ENCODE measurements at places on chromosomes 1 and 21.

GRCh38 chr1:93813076-93813475 lies 65.9 kb downstream of the DNTTIP2 start:
- DNase-seq = no peak

DNA sequence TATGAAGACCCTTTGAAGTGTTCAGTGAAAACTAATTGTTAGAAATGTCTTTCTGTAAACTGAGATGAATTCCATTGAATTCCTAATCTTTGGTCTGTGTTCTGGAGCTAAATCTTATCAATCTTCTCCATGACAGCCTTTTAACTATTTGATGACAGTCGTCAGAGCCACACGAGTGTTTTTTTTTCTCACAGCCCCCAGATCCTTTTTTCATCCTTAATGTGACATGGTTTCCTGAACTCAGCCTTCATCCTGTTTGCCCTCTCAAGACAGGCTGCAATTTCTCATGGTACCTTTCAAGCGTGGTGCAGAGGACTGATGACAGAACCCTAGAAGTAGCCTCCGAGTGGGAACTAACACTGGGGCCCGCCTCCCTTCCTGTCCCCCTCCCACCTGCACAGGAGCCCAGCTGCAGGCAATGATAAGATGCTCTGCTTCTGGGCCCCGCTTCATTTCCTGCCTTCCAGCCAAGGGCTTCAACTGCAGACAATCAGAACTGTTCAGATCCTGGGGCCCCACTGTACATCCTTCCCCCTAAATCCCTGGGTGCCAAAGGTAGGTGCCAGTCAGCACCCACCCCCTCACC lies 114.6 kb upstream of the VAV3 start:
- DNase-seq = no peak

- no peak for DNase-seq
These were observed 1.3 kb downstream of the AGO3 start for GRCh38 chr1:35932158-35932636.

DNA sequence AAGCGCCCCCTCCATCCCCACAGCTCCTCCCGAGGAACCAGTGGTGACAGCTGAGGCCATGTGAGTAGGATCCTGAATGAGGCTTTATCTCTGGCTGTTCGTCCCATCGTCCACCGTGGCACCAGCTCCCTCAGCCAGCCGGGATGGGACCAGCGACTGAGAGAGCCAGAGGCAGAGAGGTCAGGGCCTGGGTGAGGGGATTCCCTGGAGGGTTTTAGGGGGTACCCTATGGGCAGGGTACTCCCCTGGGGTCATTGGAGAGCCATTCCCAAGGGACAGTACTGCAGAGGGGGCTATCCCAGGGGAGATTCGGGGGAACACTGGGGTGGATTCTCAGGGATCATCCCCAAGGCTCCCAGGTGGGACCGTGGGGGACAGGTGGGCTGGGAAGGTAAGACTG lies 2.4 kb downstream of the TMEM125 start:
- peak; percentile 82 for DNase-seq

GRCh38 chr1:221708076-221708571 lies 33.8 kb downstream of the DUSP10 start:
- DNase-seq = no peak

DNA sequence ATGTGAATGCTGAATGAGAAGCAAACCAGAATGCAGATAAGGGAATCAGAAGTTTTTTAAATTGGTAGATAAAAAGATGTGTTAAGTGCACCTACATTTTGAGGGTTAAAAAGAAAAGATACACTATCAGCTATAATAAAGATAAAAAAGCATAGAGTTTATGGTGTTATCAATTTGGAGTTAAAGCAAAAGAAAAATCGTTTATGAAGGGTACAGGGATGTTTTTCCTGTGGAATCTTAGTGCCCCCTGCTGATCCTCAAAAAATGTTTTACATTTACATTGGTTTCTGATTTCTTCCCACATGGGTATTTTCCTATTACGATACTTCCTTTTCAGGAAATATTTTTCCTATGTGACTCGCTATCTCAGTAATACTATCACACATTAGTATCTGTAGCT lies 293.5 kb downstream of the MRPL39 start:
- no peak for DNase-seq

GRCh38 chr1:34656731-34657130 lies 98.1 kb upstream of the GJB5 start:
- DNase-seq = no peak

DNA sequence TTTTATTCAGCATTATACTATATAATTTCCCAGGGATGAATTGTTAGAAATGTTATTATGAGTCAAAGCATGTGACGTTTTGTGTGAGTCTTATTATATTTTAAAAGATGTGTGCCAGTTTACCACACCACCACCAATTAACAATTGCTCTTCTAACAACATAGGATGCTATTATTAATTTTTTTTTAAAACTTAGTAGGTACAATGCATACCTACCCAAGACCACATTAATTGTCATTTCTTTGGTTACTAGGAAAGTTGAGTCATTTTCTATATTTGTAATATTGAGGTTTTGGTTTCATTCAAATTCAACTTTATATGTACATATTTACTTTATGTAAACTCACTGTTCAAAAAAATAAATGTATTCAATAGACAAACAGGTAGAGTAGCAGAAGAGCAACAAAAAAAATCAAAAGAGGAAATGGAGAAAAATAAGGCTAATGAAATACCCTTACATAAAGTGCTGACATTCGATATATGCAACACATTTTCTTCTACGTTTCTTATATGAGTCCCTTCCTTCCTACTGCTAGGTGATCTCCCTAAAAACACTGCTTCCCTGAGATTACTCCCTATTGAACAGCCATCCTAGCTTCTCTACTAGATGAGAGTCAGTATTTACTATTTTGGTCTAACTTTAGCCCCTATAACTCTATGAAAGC lies 9.6 kb downstream of the GCLM start:
- no peak for DNase-seq

DNA sequence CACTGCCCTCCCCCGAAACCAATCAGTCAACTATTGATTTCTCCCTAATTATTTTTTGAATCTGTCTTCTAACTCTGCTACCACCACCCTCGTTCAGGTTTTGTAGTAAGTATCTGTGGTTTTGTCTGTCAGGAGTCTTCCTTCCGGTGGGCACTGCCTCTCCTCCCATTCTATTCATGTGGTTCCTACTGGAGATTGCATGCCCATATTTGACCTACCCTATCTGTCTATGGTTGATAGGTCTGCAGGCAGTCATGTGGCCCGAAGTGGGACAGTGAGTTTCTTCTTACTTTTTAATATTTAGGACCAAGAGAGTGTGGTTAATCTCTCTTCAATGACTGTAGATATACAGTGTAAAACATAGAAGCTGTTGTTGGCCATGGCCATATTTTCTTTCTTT lies 17.8 kb upstream of the MAST2 start:
- DNase-seq = no peak

GRCh38 chr1:235854347-235854746 lies 12.4 kb downstream of the LYST start:
- no peak for DNase-seq

GRCh38 chr1:198132060-198132781 lies 24.6 kb upstream of the NEK7 start:
- no peak for DNase-seq

DNA sequence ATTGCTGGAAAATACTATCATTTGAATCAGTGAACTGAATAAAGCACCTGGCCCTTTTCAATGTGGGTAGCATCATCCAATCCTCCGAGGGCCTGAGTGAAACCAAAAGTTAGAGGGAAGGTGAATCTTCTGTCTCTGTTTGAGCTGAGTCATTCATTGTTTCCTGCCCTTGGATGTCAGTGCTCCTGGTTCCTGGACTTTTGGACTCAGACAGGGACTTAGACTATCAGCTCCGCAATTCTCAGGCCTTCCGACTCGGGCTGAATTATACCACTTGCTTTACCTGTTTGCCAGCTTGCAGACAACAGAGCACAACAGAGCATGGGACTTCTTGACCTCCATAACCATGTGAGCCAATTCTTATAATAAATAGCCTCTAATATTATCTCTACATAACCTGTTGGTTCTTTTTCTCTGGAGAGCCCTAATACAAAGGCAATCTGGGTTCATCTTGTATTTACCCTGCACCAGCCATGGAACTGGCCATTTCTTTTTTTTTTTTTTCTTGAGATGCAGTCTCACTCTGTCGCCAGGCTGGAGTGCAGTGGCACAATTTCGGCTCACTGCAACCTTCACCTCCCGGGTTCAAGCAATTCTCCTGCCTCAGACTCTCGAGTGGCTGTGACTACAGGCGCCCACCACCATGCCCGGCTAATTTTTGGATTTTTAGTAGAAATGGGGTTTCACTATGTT lies 19.2 kb upstream of the VASH2 start:
- no peak for DNase-seq

DNA sequence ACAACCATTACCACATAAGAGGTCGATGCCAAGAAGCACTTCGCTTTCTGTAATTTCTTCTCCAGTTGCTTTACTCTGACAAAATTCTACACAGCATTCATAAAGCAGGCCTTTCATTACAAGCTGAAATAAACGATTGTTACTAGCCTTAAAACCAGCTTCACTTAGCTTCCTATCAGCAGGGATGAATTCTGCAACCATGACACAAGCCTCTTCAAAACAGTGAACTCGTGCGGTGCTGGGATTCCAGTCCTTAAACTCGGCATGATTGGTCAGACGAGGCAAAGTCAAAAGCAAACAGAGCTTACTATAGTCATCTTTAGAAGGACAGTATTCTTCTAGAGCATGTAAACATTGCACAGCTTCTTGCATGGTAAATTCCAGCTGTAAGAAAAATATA lies 30.6 kb downstream of the WDR47 start:
- no peak for DNase-seq

GRCh38 chr1:234875328-234875952 lies 253.2 kb downstream of the TOMM20 start:
- no peak for DNase-seq

DNA sequence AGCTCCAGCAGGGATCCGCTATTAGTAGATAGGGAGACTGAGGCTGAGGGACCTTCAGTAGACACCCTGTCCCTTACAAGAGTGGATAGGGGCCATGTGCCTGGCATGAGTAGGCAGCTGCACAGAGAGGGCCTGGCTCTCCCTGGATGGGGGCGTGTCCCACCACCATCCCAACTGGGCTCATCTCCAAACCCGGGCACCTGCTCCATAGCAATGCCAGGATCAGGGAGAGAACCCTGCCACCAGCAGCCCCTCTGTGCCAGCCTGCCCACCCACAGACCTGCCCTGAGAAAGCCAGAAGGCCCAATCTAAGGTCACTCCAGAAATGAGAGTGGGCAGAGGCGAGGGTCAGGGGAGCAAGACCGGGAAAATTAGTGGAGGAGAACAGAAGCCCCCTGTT lies 121.3 kb downstream of the GRIK3 start:
- DNase-seq = no peak

DNA sequence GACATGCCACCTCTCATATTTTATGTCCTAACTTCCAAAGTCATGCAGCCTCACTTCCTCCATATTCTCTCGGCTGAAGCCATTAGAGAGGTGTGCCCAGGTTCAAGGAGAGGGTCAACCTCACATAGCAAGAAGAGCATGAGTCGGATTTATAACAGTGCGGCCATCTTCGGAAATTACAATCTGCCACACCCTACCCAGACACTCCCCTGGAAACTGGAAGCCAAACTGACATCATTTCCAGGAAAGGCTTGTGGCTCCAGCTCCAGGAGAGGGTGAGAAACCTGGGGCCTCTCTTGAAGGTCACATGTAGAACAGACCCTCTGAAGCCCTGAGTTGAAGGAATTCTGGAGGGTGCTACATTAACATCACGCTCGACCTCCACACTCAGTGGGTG lies 73.5 kb downstream of the RRAGC start:
- no peak for DNase-seq

- DNase-seq = no peak
These were observed 61.8 kb upstream of the PLD5 start for GRCh38 chr1:242586360-242586680.

DNA sequence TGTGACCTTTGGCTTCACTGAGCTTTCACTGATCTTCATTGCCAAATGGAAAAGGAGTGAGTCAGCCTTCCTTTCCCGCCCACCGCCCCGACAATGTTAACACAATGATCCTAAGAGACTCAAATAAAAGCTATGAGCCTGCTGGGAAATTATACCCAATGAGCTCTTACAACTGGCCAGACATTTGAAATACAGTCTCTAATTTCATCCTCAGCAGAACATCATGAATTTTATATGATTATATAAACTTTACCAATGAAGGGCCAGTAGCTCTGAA lies 252.5 kb downstream of the SIPA1L2 start:
- no peak for DNase-seq

DNA sequence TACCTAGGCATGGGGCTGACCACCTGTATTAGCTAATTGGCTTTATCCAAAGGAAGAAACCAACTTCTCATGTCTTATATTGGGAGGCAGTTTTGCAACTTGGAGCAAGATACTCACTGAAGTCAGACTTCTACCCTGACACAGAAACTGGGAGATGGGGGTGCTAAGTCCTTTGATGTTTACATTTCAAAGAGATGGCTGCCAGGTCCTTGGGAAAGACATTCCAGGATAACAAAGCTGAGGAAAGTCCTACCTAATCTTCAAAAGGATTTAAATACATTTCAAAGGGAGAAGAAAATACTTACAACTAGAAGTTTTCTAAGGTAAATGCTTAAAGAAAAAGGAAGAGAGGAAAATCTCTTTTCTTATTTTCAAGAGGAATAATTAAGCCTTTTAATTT lies 62.1 kb downstream of the FH start:
- DNase-seq = no peak

DNA sequence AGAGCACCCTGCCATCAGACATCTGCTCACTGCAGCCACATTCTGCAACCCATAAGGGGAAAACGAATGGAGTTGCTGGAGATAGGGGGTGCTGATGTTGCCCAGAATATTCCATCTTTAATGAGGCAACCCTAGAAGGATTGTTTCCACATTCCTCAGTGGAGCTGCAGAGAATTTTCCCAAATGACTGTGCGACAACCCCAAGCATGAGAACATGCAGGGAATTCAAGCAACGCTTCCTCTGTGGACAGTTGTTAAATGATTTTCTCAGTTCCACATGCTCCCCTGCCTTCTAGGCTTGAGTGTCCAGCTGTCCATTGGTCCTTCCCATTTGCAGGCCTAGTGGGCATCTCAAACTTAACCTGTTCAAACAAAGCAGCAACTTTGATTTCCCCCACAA lies 20.5 kb upstream of the UBL4B start:
- DNase-seq = no peak

GRCh38 chr1:118627435-118627834 lies 360.7 kb downstream of the TBX15 start:
- DNase-seq = no peak

DNA sequence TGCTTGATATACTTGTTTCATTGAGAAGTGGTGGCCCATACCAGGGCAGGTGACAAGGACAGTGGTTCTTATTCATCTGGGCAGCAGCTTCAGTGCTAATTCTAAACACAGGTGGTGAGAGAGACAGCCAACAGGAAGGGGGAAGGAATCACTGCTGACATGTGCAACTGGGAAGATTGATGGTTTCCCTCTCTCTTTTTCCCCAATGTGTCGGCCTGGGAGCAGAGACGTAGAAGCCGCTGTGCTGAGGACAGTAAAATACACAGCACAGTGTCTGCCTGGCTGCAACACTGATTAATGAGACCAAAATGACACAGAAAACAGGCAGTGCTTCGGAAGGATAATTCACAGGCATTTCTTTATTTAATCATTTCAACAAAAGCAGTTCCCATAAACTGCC lies 48.8 kb downstream of the WARS2 start:
- DNase-seq = no peak

GRCh38 chr1:53860967-53861411 lies 22.9 kb upstream of the NDC1 start:
- DNase-seq = peak; percentile 18

Measured in amygdala (tissue), 56 donors.